ENCODE measurements at places on chromosomes 6 and 20. TPM values are rescaled to one million over a fixed set of nuclear protein-coding genes. Genes with fewer than 3 reads are reported as not detected.

Gene ADNP
- 22.5 TPM for total RNA-seq

Gene NR2E1
- not detected for total RNA-seq

Gene SOBP
- total RNA-seq = 5.4 TPM

Gene TUBB
- total RNA-seq = 537 TPM

Gene ELMO2
- total RNA-seq = 77.5 TPM

Gene CCN6
- total RNA-seq = not detected

Gene CFB
- 132 TPM for total RNA-seq

Gene SLC2A10
- 13.1 TPM for total RNA-seq

Data from ascending aorta (tissue), 2 donors.